ENCODE measurements at places on chromosomes 12 and 14.

GRCh38 chr12:10663869-10664268, 10.0 kb downstream of the STYK1 start:
- DNase-seq, result no peak

DNA sequence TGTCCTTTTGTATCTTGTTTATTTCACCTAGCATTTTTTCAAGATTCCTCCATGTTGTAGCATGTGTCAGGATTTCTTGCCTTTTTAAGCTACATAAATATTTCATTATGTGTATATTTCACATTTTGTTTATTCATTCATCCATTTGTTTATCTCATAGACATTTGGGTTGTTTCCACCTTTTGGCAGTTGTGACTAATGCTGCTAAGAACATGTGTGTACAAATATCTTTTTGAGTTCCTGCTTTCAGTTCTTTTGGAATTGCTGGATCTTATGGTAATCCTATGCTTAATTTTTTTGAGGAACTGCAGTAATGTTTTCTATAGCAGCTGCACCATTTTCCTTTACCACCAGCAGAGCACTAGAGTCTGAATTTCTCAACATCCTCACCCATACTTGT, 62.4 kb downstream of the SCN8A start:
- DNase-seq, result no peak

- no peak for DNase-seq
These were observed 35.1 kb downstream of the ATF7IP start for GRCh38 chr12:14400599-14400998.

DNA sequence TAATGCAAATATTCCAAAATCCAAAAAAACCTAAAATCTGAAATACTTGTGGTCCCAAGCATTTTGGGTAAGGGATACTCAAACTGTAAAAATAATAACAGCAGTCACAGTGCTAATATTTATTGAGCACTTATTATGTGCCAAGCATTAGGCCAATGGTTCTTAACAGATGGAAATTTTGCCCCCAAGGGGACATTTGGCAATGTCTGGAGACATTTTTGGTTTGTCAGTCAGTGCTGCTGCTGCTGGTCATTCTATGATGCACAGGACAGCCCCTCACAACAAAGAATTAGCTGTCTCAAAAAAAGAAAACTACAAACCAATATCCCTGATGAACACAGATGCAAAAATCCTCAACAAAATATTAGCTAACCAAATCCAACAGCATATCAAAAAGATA, 5.8 kb downstream of the NDUFA12 start:
- DNase-seq, result no peak

DNA sequence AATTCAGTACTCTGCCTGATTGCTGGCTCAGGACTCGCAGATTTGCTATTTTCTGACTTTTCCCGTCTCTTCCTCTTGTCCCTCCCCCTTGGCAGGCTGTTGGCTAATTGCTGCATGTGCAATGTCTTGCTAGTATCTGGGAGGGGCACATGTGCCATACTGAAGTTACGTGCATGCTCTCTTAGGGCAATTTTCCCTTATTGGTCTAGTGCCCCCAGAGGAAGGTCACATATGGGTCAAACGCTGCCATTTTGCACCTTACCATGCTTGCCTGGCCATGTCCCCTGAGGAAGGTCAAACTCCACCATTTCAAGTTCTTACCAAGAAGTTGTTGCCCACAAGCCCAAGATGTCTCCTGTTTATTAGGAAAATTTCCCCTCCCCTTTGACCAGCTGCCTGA, 13.9 kb upstream of the ERC1 start:
- no peak for DNase-seq

DNA sequence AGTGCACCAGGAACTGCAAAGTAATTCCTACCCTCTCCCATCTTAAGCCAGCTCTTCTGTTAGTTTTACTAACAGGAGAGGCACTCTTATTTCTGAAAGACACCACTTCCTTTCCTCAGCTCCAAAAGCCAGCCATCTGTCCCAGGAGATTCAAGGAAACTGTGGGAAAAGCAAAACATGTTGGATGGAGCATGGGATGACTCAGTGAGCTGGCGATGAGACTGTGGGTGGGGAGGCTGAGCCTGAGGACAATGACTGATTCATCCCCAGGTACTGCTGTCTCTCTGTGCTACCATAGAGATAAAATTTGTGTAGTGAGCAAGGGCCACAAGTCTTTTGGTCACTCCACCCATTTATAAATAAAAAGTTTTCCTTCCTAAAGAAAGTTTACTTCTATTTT, 141.4 kb downstream of the MYRFL start:
- DNase-seq, result no peak

DNA sequence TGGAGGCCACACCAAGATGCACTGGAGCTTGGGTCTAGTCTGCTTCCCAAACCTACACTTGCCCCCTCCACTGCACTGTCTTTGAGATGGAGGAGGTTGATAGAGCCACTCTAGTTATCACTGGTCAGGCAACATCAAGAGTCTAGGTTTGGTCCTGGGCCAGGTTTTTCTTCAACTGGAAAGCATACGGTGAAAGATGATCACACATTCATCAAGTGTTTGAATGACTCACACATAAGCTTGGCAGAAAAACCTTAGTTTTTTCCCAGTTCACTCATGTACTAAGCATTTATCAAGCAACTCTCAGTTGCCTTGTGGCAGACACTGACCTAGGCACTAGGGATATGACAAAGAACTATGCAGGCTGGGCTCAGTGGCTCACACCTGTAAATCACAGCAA, 84.5 kb downstream of the PLEKHG3 start:
- no peak for DNase-seq

DNA sequence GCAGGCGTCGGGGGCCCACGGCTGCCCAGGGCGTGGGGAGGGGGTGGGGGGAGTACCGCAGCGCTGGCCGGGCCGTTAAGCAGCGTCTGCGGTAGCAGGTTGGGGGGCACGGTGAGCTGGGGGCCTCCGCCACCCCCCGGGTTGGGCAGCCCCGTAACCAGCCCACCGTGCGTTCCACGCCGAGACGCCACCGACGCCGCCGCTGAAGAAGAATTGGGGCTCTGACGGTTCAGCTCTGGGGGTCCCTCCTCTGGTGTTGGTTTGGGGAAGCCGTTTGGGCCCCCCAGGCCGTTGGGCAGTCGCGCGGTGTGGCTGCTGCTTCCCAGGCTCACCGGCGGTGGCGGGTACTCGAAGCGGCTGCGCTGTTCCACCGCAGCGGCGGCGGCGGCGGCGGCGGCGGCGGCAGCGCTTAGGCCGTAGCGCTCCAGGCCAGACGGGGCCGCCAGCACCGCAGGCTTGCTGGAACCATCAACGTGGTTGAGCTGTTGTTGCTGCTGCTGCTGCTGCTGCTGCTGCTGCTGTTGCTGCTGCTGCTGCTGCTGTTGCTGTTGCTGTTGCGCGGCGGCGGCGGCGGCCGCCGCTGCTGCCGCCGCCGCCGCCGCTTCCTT, 1.5 kb downstream of the IRF2BPL start:
- no peak for DNase-seq

- no peak for DNase-seq
These were observed 45.4 kb downstream of the E2F7 start for GRCh38 chr12:77019920-77020319.

- no peak for DNase-seq
These were observed 334.6 kb upstream of the FKBP4 start for GRCh38 chr12:2460051-2460670.

DNA sequence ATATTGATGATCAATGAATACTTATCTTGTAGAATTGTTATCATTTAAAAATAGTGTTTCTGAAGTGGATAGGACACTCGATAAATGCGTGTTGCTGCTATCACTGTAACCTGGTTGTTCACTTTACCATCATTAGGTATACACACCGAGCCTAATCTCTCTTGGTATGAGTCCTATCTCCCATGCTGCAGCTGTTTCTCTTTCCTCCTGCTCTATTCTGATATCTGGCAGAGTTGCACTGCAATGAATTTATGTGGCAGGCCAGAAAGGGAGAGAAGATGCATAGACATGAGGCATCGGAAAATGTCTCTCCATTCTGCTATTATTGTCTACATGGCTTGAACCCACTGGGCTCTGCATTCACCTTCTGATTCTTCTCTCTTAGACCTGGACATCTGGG, 26.7 kb downstream of the KCNK10 start:
- no peak for DNase-seq

DNA sequence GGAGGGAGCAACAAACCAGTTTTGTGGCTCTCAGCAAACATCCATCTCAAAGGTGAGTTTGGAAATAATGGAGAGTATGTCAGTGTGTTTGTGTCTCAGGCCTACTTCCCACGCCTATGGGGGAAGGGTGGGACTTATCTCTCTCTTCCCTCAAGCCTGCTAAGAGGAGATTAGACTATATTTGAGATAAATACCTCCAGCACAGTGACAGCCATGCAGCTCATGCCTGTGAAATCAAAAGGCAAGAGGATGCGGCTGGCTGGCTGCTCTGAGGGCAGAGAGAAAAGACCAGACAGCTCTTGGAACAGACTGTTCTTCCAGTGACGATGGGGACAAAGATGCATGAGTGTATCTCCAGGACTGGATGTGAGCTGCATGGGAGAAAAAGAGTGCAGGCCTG, 14.7 kb upstream of the POC1B start:
- no peak for DNase-seq

GRCh38 chr12:122927756-122928403, 32.0 kb upstream of the VPS37B start:
- DNase-seq, result no peak

DNA sequence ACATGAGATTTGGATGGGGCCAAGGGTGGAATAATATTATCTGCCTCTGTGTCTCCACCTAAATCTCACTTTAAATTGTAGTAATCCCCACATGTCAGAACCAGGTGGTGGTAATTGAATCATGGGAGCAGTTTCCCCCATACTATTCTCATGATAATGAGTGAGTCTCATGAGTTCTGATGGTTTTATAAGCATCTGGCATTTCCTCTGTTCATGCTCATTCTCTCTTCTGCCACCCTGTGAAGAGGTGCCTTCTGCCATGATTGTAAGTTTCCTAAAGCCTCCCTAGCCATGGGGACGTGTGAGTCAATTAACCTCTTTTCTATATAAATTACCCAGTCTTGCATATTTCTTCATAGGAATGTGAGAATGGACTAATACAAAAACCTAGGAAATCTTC, 29.9 kb downstream of the TSPAN19 start:
- DNase-seq, result no peak

GRCh38 chr14:76720382-76720813, 40.9 kb upstream of the VASH1 start:
- no peak for DNase-seq

GRCh38 chr14:50964683-50965390, 20.6 kb upstream of the PYGL start:
- DNase-seq, result no peak

- DNase-seq, result no peak
These were observed 267.0 kb downstream of the CPNE8 start for GRCh38 chr12:38638401-38638800.

DNA sequence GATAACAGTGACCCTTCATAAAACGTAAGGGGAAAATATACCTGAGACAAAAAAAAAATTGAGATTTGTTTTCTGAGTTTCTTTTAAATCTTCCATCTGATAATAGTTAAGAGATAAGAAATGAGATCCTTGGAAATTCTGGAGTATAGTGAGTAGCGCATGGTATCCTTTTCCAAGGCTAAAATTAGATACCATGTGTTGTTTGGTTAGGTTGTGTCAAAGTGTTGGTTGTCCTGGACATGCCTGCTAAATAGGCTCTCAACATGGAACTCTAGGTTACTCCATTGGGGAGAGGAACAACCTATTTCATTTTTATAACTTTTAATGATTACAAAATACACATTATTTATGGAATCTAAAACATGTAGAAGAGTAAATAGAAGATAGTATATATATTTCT, 14.8 kb downstream of the PYGL start:
- DNase-seq, result no peak

GRCh38 chr12:57887631-57888408, 41.3 kb upstream of the CTDSP2 start:
- DNase-seq, result no peak

DNA sequence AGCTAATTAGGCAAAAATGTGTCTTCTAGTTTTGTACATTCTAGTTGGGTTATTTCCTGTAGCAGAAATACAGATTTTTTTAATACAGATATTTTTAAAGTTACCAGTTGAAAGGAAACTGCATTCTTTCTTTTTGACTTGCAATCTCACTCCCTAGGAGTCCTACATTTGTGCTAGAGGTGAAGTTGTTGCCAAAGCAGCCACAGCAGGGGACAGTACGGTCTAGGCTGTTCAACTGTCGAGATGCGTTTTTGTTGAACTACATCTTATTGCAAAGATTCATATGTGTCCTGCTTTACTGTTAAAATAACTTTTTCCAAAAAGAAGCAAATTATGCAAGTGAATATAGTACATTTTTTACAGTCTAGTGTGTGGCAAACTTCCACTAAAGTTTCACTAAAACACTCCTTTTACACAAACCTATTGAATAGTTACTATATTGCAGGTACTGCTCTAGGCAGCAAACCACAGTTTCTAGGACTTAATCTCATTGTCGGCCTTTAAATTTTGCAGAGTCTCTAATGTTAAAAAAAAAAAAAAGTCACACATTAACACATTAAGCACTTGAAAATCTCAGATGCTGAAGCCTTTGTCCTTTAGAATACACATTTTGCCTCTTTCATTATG, 30.2 kb upstream of the SRGAP1 start:
- DNase-seq, result no peak

DNA sequence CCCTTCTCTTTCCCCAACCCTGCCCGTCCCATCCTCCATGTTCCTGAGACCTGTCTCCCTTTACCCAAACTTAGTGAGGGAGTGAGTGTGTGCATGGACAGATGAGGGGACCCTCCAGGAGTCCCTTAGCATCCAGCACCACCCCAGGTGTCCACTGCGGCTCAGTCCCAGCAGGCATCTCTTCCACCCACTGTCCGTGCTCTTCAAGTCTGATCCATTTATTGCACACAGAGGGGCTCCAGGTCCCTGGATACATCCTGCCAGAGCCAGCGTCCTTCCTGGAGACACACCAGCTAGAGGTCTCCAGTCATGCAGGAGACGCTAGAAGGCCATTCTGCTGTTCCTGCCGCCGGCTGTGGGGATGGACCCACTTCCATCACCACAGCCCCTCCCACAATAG, 239.2 kb downstream of the ADGRD1 start:
- no peak for DNase-seq

DNA sequence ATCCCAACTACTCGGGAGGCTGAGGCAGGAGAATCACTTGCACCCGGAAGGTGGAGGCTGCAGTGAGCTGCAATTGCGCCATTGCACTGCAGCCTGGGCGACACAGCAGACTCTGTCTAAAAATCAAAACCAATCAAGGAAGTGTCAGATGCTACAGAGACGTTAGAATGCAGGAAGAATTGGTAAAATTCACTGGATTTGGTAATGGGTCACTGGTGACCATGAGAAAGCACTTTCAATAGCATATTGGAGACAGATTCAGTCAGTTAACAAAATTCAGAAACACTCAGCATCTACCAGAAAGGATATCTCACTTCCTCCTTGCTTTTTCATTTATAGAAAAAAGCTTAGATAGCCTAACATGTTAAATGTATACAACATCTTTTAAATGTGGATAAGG, 17.5 kb downstream of the BIN2 start:
- no peak for DNase-seq

GRCh38 chr12:78331753-78332152, 501.1 kb downstream of the NAV3 start:
- DNase-seq, result no peak

- no peak for DNase-seq
These were observed 168.7 kb upstream of the TMCC3 start for GRCh38 chr12:94819011-94819410.

- no peak for DNase-seq
These were observed 10.5 kb upstream of the SSTR1 start for GRCh38 chr14:38197001-38197783.

Measured in iPS DF 6.9 (cell line).